ENCODE measurements at places on chromosomes 1 and 21. TPM values are rescaled to one million over a fixed set of nuclear protein-coding genes. Genes with fewer than 3 reads are reported as not detected.

The FCGR2B gene
- under 0.01 TPM for total RNA-seq

The TMEM82 gene
- not detected for total RNA-seq

The ARMH1 gene
- not detected for total RNA-seq

The KMO gene
- 1.3 TPM for total RNA-seq

The IFI44L gene
- total RNA-seq, result 5.4 TPM

The LAPTM5 gene
- total RNA-seq, result 70.7 TPM
